ENCODE measurements at places on chromosomes 5 and 9.

- peak; percentile 25 for DNase-seq
Observed at GRCh38 chr9:131759017-131759647, 19.3 kb upstream of the RAPGEF1 start.

GRCh38 chr5:37889612-37890317 lies 49.9 kb upstream of the GDNF start:
- DNase-seq: peak; percentile 88

GRCh38 chr5:168317521-168318147 lies 26.2 kb downstream of the WWC1 start:
- DNase-seq: peak; percentile 100

GRCh38 chr5:134072471-134073210 lies 41.8 kb upstream of the TCF7 start:
- DNase-seq: no peak

- DNase-seq: no peak
Observed at GRCh38 chr9:128909859-128910258, 10.9 kb upstream of the PHYHD1 start.

DNA sequence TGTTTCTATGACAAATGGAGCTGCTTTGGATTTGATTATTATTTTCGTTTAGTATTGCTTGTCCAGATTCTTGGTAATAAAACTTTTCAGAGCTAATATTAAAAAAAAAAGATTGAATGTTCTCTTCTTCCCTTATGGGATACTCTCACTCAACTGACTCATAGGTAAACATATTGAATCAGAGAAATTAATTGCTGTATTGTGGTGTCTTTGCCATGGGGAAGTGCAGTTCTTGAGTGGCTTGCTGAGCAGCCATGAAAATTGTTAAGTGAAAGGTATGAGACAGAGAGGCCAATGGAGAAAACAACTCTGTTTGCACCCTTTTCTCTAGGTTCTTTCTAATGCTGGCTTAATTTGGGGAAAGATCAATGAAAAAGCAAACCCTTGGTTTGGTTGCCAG lies 149.9 kb upstream of the HMHB1 start:
- DNase-seq: peak; percentile 19

GRCh38 chr9:112896131-112896530 lies 5.5 kb upstream of the SLC46A2 start:
- DNase-seq: no peak

GRCh38 chr9:124500796-124501611 lies 6.2 kb downstream of the NR5A1 start:
- no peak for DNase-seq

GRCh38 chr5:172875505-172876279 lies 41.6 kb downstream of the ERGIC1 start:
- DNase-seq: no peak

- no peak for DNase-seq
Observed at GRCh38 chr9:8071445-8071798, 271.8 kb upstream of the DMAC1 start.

GRCh38 chr5:175659546-175660253 lies 1.8 kb downstream of the HRH2 start:
- no peak for DNase-seq

- peak; percentile 80 for DNase-seq
Observed at GRCh38 chr5:74543162-74543995, 97.1 kb downstream of the ENC1 start.

DNA sequence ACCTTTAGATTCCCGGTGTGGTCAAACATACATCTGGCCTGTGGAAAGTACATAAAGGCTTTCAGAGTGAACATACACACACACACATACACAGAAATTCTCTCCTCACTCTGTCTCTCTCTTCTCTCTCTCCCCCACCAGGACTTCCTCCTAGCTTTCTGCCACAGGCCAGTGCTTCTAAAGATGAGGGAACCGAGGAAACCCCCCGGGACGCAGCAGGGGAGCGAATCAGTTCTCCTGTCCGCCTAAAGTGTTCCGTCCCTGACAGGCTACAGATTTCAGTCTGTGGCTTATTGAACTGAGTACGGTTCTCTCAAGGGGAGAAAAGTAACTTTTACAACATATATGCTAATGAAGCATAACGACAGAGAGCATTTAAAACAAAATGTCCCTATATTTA lies 75.8 kb downstream of the MED27 start:
- DNase-seq: no peak

DNA sequence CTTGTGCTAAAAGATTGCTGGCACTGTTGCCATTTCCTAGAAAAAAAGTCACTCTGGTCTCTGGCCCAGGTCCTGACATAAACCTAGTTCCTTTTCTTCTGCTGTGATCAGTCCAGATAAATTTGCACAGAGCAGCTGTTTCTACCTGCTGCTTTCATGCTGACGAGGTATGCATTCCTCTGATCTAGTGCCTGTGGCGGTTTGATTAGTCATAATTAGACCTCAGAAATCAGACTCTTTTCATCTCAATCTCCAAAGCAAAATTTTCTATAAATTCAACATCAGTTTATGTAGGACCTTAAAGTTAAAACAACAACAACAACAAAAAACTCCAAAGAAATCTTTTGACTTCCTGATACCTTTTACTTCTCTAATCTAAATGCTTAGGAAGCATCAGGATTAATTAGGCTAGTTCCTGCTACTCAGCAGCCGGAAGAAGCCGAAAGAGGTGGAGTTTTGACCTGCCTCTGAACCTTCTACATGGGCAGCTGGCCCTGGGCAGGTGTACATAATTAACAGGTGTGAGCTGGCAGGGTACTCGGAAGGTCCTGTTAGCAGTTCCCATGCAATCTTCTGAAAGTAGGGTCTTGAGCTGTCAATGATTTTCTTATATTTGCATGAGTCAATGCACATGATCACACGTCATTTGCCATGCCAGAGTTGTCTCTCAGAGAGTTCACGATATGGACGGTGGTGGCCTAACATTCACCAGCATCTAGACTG lies 83.3 kb upstream of the CCDC112 start:
- DNase-seq: no peak

DNA sequence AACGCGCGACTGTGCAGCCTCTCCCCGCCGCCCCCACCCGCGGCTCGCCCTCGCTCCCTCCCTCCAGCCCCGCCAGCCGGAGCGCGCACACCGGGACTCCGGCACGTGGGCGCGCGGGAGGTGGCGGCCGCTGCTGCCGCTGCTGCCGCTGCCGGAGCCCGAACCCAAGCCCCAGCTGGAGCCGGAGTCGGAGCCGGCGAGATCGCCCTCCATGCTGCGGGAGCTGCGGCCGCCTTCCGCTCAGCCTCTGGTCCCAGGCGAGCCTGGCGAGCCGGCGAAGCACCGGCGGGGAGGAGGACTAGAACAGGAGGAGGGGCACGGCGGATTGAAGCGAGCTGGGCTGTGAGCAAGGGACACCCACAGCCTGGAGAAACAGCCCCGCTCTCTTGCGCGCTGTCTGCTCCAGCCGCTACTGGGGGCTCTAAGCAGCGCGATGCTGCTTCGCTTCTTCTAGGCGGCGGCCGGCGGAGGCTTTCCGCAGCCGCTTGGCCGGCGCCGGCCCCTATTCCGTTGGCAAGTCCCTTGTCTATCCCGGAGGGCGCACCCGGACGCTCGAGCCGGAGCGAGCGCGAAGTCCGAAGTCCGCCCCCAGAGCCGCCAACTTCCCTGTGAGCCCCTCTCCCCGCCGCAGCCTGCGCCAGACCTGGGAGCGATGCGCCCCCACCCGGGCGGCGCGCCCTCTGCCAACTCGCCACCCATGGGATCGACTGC lies 598.7 kb upstream of the SGCD start:
- DNase-seq: peak; percentile 16

DNA sequence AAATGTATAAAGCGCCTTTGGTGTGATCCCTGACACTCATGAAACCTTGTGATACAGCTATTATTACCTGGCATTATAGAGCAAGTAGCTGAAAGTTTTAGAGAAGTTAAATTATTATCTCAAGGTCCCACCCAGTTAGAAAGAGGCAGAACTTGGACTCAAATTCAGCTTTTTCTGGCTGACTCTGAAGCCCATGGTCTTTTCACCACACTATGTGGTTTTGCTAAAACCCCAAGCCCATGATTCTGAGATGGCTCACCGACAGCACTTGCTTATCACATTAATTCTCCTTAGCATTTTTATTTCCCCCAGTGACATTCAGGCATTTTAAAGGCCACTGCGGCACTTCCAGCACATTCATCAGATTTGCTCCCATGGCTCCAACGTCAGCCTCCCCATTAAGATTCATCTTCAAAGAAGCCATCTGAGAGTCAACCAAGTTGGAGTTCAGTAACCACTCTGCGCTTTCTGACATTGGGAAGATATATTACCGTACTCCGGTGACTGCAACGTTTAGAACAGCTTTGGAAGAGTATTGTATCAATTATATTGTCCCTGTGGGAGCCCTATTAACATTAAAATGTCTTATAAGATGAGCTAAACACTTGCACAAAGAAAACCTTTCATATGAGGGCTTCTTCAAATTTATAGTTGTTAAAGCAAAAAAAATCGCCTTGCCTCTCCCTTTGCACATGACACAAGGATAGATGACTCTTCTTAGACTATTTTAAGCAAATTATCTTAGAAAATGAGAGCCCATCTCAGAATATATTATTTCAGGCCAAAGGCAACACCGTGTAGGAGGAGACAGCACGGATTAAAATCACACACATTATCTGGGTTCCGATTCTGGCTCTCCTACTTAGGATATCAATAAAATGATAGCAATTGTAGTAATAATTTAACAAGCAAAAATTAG lies 638.1 kb downstream of the ACTL7B start:
- no peak for DNase-seq

GRCh38 chr9:114911167-114911821 lies 19.1 kb downstream of the TNFSF8 start:
- peak; percentile 51 for DNase-seq

DNA sequence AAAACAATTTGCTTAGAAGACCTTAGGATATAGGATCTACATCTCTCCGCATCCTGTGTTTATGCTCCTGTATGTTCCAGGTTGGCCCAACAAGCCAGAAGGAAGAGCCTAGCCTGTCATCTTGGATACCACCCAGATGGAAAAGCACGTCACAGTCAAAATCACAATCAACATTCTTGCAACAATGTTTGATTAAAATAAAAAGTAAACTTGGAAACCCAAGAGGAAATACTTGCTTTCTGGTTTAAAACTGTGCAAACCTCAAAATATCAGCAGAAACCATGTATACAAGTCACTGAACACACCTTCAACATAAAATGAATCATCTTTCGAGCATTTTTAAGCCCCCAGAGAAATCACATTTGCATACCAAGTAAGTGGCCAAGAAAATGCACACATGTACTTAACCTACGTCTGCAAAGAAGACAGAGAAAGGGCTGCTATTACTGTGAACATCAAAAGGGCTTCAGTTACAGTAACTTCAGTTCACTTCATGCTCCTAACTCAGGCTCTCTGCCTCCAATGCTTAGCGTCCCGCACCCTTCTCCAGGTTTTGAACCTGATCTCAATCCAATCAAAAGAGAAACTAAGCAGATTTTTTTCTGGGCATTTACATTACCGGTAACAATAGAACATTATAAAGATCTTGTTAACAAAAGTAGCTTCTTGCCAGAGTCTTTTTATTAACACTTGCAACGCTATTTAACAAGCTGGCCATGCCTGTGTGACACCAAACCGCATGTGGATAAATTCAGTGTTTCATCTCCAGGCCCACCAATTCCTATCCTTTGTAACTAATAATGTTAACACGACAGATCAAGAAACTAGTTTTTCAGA lies 1.3 kb downstream of the ENC1 start:
- DNase-seq: peak; percentile 61

DNA sequence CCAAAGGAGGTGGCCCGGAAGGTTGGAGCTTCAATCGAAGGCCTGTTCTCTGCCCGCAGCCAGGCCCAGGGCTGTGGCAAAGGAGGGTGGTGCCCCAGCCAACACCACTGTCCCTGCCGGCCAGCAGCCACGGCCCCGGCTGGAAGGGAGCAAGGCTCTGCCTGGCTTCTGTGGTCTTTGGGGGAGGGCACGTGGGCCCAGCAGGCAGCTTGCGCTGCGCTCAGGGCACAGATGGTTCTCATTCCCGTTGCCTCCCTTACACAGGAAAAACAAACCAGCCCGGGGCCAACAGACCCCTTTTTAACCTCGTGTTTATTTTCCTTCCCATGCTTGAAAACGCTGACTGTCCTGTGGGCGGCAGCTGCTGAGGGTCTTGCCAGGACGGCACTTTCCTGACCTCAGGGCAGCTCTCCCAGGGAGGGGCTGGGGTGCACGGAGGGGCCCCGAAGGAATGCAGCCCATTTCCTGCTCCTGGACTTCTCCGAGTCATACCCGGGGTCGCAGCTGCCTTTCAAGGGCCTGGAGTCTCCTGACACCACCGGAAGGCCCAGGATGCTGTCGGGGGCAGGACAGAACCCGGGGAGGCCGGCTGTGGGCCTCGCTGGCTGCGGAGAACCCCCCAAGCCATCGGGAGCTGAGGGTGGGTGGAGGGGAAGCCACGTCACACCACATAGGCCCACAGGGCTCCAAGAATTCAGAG lies 1.1 kb upstream of the GPSM1 start:
- DNase-seq: peak; percentile 92

DNA sequence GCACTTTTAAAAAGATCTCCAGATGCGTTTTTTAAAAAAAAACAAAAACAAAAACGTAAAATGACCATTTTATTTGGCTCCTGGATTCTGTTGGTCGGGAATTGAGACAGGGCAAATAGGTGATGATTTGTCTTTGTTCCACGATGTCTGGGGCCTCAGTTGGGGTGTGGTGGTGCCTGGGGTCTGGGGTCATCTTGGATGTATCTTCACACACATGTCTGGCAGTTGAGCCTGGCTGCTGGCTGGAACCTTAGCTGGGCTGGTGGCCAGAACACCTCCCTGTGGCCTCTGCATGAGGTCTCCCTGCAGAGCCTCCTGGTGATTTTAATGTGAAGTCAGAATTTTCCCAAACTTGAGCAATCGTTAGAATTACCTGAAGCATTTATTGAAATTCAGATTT lies 42.5 kb upstream of the BASP1 start:
- DNase-seq: no peak

GRCh38 chr5:154472871-154473580 lies 5.0 kb downstream of the HAND1 start:
- DNase-seq: no peak

DNA sequence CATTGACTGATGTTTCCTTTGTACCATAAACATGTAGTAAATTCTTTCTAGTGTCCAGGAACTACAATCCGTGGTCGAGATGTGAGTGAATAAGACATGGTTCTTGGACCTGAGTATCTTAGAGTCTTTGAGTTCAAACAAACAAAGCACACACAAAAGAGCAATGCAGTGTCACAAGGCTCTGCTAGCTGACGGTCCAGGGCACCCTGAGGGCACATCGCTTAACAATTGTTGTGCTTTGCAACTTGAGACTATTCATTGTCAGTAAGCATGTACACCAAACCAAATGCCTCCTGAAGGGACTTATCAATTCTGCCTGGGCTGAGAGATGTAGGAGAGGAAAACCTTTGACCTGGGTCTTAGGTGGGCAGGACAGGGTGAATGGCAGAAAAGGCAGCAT lies 84.8 kb downstream of the CAMK4 start:
- no peak for DNase-seq

- DNase-seq: no peak
Observed at GRCh38 chr9:70880535-70880934, 240.9 kb downstream of the TRPM3 start.

GRCh38 chr5:141650851-141651727 lies at the start of gene FCHSD1:
TSS of gene FCHSD1 (minus strand) at chr5:141651418. CDS start at chr5:141651368, 50 bp downstream.
- DNase-seq: peak; percentile 75

Data from IMR-90 (cell line).